ENCODE measurements at places on chromosomes 7 and 10. TPM values are rescaled to one million over a fixed set of nuclear protein-coding genes. Genes with fewer than 3 reads are reported as not detected.

DNA sequence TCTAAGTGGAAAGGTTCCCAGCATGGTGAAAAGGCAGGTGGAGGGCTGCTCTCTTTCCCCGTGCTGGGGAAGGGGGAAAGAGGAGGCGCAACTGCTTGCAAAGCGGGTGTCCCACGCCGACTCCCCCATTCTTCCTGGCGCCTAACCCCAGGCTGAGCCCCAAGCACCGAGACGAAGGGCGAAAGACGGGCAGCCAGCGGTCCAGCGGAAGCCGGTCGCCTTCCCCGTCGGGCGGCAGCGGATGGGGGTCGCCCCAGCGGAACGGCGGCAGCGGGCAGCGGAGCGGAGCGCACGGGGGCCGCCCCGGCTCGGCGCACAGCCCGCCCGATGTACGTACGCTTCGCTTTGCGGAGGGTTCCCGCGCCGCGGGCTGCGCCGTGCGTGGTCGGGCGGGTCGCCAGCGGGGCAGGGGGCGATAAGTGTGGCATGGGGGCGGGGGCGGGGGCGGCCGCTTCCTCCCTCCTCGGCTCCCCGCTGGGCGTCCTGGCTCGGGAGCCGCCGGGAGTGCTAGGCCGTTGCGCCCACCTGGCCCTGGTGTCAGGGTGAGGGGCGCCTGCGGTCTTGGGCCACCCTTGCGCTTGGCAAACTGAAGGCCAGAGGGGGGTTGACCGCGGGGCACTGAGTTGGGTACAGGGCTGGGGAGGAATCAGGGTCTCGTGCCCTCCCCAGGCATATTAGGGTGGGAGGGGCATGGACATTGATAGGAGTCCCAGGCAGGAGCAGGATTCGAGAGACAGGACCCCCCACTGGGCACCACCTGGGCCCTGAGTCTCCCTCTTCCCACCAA, 35.2 kb upstream of the HSPB1 start:
- H3K27ac ChIP-seq, result no peak overlapping the region
- H3K4me1 ChIP-seq, result peaks cover 9% of the 10 kb centered on the region

DNA sequence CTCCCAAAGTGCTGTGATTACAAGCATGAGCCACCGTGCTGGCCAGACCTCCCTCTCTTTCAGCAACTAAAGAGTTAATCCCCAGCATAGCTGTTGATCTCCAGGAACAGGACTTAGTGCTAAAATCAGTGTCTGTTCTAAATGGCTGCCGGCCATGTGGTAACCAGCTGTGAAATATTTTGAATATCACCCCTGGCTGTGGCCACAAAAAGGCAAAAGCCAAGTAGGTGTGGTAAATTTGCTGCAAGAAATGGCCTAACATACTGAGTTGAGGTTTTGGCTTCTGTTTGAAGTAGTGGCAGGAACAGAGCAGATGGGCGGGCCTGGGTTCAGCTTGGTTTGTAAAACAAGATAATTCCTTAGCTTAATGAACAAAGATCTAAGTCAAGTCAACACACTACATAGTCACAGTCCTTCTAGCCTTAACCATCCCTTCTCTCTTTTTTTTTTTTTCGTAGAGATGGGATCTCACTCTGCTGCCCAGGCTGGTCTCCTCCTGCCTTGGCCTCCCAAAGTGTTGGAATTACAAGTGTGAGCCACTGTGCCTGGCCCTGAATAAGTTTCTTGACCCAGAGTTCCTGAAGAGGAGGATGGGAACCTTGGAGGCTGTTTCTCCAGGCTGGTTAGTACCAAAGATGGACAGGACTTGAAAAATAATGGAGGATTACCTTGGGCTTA, 22.7 kb upstream of the AGFG2 start:
- peaks cover 14% of the 10 kb centered on the region for H3K4me1 ChIP-seq
- H3K4me3 ChIP-seq, result no peak overlapping the region
- peak; percentile 18 for DNase-seq
- H3K36me3 ChIP-seq, result no peaks in the 10 kb centered on the region

DNA sequence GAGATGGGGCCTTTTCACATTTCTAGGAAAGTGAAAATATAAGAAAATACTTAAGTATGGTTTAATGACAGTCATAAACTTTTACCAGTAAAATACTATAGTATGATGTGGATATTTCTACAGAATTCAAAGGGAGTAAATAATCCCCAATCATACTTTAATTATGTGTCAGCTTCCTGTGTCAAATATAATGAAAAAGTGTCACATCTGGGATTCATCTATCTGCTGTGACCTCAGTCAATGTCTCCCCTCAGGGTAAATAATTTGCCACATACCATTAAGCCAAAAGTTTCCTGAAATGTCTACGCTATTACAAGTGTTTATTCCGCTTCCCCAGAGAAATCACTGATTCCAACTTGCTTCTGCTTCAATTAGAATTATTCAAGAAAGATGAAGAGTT, 110.5 kb downstream of the ITGA8 start:
- no peak for DNase-seq
- H3K4me3 ChIP-seq, result no peak overlapping the region
- no peaks in the 10 kb centered on the region for H3K4me1 ChIP-seq
- H3K27me3 ChIP-seq, result no peaks in the 10 kb centered on the region
- H3K36me3 ChIP-seq, result no peaks in the 10 kb centered on the region

DNA sequence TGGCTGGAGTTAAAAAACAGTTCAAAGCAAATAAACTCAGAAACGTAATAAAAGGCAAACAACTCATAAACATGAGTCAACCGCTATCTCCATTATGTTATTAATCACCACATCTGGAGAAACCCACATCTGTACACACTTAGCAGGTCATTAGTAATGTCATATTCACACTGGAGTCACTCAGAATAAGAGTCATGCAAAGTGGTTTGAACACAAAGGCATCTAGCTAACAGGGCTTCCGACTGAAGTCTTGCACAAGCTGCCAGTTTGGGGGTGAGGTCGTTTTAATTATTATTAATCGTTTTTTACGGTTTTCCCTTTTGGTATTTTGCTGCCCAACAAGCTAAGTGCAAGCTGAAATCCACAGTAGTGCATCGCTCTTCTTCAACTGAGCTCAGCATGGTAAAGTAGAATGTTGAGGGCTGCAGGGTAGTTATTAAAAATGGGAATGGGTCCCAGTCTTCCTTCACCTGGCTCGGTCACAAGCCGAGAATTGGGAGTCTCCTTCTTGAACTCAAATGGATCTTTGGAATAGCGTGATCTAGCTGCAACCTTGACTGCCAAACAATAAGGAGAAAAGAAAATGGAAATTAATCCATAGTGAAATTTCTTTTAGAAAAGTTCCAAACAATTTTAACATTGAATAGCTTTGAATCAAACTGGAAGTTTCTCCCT, 663.5 kb downstream of the KCNMA1 start:
- no peak overlapping the region for H3K27ac ChIP-seq
- no peaks in the 10 kb centered on the region for H3K4me1 ChIP-seq
- no peak overlapping the region for H3K4me3 ChIP-seq
- no peaks in the 10 kb centered on the region for H3K27me3 ChIP-seq

- DNase-seq, result no peak
- H3K27ac ChIP-seq, result no peak overlapping the region
- no peaks in the 10 kb centered on the region for H3K36me3 ChIP-seq
- H3K4me1 ChIP-seq, result peaks cover 7% of the 10 kb centered on the region
- H3K27me3 ChIP-seq, result no peaks in the 10 kb centered on the region
Measured at GRCh38 chr7:123538189-123538714, 3.9 kb upstream of the IQUB start.

GRCh38 chr10:114996542-114996941, 58.5 kb downstream of the TRUB1 start:
- no peaks in the 10 kb centered on the region for H3K4me1 ChIP-seq
- H3K27ac ChIP-seq, result no peak overlapping the region
- no peak overlapping the region for H3K4me3 ChIP-seq
- H3K27me3 ChIP-seq, result no peaks in the 10 kb centered on the region

DNA sequence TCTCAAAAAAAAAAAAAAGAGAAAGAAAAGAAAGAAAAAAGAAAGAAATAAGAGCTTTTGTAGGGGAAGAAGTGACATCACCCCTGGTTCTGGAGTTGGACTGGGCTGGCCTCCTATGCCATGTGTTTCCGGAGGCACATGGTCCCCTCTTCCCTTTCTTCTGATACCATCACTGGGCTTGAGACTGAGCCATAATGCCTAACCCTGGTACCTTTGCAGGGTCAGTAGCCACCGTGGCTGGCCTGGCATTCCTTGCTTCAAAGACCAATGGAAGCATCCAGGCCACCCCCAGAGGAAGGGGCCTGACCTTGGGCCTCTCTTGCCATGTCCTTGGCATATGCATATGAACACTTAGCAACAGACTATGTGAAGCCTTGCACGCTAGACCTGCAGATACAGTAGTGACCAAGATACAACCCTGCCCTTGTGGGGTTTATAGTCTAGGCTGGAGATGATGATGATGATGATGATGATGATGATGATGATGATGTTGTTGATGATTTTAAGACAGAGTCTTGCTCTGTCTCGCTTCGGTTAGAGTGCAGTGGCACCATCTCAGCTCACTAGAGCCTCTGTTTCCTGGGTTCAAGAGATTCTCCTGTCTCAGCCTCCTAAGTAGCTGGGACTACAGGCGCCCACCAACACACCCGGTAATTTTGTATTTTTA, 31.8 kb downstream of the SUFU start:
- no peaks in the 10 kb centered on the region for H3K27me3 ChIP-seq
- no peak for DNase-seq
- H3K27ac ChIP-seq, result no peak overlapping the region

DNA sequence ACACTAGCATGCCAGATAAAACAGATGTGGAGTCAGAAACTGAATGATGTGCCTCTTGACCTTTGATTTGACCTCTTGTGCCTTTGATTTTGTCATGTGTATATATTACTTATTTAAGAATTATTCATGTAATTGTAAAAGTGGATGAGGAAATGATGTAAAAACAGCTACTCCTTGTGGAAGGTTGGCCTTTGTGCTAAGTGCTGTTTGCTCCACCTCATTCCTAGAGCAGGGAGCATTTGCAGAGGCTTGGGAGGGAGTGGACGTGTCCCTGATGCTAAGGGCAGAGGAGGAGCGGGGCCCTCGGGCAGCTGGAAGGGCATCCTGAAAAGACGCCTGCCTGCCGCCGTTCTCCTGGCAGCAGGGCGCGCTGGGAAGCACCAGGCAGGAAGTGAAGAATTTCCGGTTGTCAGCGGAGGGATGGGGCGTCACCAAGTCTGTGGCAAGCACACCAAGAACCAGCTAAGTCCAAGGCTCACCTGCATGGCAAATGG, 197.6 kb upstream of the ZNF32 start:
- DNase-seq, result peak; percentile 54
- H3K4me3 ChIP-seq, result no peak overlapping the region
- no peaks in the 10 kb centered on the region for H3K27me3 ChIP-seq
- peak overlapping the region; percentile 57 for H3K27ac ChIP-seq

DNA sequence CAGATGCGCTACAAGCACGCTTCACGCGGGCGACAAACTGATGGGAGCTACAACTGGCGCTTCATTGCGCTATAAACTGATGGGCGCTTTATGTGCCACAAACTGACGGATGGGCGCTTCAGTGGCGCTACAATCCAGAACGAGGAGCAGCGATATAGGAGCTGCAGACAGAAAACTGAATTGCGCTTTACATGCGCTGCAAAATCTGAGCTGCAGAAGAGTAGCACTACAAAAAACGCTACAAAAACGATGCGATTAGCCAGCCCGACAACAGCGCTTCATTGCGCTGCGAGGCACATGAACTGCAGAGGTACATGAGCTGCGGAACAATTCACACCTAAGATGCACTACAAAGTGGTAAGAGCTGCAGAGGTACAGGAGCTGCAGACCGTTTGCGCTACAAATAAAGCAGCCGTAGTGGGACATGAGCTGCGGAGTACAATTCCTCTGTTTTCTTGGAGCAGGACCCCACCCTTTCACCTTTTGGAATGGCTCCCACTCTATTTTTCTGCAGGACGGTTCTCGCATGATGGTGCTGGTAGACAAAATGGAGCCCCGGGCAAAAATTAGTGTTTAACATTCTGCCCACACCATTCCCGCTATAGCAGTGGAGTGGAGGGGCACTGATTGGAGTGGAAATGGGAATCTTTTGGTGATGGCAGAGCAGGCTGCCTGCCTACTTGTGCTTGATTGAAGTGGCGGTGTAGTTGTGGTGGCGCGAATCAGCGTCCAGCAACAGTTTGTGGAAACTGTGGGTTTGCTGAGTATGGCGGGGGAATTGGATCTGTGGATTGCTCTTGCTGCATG, 1.2 kb upstream of the SGCE start:
- no peak overlapping the region for H3K27ac ChIP-seq
- H3K27me3 ChIP-seq, result peaks cover 27% of the 10 kb centered on the region
- H3K4me3 ChIP-seq, result peak overlapping the region; percentile 89
- no peaks in the 10 kb centered on the region for H3K36me3 ChIP-seq

DNA sequence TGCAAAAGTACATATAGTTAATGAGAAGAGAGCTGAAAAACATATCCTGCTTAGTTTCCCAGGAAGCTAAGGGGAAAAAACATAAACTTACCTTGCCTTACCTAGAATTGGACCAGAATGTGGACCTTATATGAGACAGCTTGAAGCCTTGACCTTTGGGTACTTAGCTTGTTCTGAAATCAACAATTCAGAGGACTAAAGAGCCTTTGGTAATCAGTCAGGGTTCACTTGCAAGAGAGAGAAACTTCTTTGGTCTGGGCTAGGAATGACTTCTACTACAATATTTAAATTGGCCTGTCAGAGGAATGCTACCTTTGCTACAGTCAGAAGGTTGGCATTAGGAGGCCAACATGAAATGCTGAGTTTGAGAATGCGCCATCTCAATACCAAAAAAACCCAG, 24.9 kb downstream of the SAMD8 start:
- DNase-seq, result no peak
- H3K4me1 ChIP-seq, result peaks cover 11% of the 10 kb centered on the region
- no peaks in the 10 kb centered on the region for H3K36me3 ChIP-seq
- H3K4me3 ChIP-seq, result no peak overlapping the region

The FANK1 gene
- 0.46 TPM for total RNA-seq

GRCh38 chr10:83542774-83543411, 596.4 kb upstream of the GHITM start:
- H3K27me3 ChIP-seq, result no peaks in the 10 kb centered on the region
- H3K4me3 ChIP-seq, result no peak overlapping the region
- peak overlapping the region; percentile 55 for H3K27ac ChIP-seq
- peaks cover 55% of the 10 kb centered on the region for H3K4me1 ChIP-seq

DNA sequence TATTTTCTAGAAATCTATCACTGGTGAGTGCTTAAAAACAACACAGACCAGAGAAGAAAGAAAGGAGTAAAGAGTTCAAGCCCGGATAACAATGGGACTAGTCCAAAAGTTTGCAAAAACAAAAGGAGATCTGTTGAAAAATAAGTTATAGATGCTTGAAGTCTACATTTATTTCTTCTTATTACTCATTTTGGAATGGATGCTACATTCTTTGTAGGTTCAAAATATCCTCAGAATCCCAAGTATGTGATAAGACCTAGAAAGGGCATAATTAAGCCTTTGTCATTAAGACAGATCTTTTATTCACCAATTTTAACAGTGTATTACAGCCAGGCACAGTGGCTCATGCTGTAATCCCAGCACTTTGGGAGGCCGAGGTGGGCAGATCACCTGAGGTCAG, 42.7 kb upstream of the ITGB8 start:
- H3K27me3 ChIP-seq, result no peaks in the 10 kb centered on the region
- H3K27ac ChIP-seq, result no peak overlapping the region
- no peaks in the 10 kb centered on the region for H3K4me1 ChIP-seq
- H3K4me3 ChIP-seq, result no peak overlapping the region

- DNase-seq, result no peak
- no peaks in the 10 kb centered on the region for H3K27me3 ChIP-seq
- peak overlapping the region; percentile 73 for H3K4me3 ChIP-seq
- peaks cover 21% of the 10 kb centered on the region for H3K4me1 ChIP-seq
- H3K36me3 ChIP-seq, result no peaks in the 10 kb centered on the region
- peak overlapping the region; percentile 89 for H3K27ac ChIP-seq
Measured at GRCh38 chr7:82444220-82444909, 788 bp upstream of the CACNA2D1 start.

- H3K4me1 ChIP-seq, result no peaks in the 10 kb centered on the region
- H3K4me3 ChIP-seq, result no peak overlapping the region
Measured at GRCh38 chr7:44157116-44158080, 16.3 kb upstream of the MYL7 start.
